ENCODE measurements at places on chromosomes 2 and 18. TPM values are rescaled to one million over a fixed set of nuclear protein-coding genes. Genes with fewer than 3 reads are reported as not detected.

DNA sequence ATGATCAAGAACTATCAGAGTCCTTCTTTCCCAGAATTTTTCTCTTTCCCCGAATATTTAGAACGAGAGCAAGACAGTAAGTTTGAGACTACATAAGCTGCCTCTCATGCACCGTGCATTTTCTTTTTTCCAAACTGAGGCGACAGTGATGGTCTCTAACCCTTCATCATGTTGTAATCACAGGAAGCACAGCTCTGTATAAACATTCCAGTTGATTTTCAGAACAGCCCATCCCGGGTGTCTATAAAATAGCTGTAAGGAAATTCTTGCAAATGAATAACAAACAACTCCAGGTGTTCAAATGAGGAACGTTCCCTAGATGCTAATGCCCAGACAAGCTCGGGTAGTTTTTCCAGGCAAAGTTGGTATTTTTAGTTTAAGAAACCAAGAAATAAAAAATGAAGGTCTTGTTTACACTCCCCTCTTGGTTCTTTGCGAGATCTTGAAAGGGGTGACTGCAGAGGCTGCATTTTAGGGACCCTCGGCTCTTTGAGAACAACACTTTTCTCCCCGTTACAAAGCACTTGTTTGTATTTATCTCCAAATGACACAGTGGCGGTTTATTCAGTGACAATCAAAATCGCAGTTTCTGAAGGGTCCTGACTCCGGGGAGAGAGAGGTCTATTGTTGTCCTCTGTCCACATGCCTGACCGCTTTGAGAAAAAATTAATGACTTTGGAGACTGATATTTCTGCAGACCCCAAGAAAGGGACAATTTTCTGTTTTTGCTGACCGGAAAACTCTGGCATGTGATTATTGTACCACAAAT lies 101.1 kb upstream of the NCK2 start:
- no peak for DNase-seq

Gene OTOS
- not detected for total RNA-seq

DNA sequence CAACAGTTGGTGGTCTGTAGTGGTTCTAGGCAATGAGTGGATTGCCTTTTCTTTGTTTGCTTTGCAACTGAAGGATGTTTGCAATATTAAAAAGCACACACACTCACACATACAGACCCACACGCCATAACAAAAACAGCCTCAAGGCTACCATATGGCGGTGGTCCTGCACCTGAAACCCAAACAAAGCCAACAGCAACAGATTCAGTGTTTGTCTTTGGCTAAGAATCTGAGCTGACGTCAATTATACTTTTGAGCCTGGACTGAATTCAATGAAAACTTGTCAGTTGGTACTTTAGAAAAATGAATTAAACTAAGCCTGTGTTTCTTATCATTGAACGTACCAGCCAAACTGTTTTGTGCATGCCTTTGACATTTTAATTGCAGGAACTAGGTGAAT lies 65.0 kb upstream of the NYAP2 start:
- DNase-seq, result no peak

DNA sequence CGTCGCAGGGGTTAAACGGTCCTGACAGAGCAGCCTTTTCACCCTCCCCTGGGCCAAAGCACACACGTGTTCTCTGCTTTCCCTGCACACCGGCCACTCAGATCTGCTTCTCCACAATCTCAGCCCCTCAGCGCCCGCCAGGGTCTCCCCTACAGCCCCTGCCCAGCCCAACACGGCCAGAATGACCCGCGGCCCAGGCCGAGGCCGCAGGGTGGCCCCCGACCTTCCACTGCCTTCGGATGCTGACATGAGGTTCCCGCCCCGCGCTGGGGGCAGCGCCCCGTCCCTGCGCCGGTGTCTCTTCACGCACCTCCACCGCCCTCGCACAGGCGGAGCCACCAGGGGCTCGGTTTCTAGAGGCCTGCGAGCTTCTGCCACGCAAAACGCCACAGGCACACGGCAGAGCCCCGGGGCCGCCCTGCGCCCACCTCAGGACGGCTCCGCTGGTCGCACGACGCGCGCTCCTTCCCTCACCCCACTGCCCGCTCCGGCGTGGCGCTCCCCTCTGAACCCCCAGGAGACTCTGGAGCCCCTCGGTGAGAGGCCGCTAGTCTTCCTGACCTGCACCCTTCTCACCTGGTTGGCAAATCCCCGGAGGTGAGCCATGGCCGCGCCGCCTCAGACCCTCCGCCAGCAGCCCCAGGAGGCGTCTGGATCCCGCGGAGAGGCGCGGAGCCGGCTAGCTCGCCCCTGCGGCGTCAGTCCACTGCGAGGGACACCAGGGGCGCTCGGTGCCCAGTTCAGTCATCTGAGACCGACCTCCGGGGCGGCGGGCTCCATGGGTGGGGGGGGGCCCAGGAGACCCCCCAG lies 749 bp downstream of the STK25 start:
- DNase-seq, result peak; percentile 28

DNA sequence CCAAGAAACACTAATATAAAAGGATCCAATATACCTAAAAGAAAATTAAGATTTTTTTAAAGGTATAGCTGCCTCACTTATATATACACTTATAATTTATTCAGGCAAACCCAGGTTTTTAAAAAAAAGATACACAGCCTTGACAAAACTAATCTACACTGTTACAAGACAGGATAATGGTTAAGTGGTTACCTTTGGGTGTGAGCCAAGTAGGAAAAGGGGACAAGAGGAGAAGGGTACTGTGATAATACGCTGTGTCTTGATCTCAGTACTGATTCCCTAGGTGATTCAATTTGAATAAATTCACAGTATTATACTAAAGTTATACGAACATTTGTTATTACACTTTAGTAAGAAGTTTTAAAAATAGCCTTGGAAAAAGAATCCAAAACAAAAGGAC lies 30.6 kb downstream of the KLHL41 start:
- DNase-seq, result no peak

DNA sequence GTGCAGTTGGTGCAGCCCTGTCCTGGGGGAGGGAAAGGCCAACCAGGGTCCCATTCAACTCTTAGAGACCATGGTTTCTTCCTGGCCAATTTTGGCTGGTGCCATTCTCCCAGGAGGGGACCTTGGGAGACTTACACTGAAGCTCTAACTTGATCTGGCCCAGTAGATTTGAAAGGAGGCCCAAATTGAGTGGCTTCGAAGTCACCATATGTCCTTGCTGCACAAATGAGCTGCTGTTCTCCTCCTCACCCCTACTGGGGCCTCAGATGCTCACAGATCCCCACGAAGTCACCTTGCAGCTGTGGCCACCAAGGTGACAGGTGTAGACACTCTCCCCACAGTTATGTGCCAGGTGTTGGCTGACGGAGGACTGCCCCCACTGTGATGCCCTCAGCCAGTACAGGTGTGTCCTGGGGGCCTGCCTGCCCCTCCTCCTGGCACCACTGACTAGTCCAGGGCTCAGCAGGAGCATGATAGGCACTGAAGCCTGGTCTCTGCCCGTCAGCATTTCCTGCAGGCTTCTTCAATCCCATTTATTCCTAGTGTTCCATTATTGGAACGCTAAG lies 4.7 kb upstream of the C2orf72 start:
- DNase-seq, result no peak

DNA sequence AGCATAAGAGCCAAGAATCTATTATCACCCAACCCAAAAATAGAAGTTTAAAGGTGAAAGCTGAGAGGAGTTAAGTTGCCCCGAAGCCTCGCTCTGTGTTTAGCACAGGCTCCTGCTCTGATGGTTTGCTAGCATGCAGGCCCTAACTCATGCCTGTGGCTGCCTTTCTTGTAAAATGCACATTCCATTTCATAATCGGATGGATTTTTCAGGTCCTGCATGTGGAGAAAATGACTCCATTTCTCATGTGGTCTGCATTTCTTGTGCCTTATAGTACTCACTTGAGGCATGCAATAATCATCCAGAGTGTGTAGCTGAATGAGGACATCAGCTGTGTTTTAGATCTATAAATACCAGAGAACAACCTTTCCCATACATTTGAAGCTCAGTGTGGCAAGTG lies 381.8 kb downstream of the CPS1 start:
- DNase-seq, result no peak

DNA sequence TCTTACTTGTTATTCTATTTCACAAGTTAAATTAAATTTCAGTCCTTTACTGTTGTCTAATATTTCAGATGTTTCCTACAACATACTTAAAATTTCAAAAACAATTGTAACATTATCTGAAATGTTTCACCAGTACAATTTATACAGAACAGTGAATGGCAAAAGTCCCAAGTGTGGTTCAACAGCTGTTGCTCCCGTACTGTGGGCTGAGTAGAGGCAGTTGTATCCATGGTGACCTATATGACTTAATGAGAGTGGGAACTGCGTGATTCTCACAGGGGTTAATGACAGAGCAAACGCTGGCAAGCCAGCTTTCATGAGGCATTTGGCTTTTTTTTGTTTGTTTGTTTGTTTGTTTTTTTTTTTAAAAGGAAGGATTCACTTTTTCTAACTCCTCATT lies 5.3 kb upstream of the PLCL1 start:
- no peak for DNase-seq

DNA sequence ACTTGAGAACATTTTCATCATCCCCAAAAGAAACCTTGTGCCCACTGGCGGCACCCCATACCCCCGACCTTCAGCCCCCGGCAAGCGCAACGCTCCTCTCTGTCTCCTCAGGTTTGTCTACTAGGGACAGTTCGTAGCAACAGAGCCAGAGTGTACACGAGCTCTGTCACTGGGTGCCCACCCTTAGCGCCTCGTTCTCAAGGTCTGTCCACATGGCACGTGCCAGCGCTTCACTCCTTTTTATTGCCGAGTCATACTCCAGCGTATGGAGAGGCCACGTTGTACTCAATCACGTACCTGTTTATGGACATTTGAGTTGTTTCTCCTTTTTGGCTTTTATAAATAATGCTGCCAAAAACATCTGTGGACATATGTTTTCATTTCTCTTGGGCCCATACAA lies 30.3 kb upstream of the GPC1 start:
- DNase-seq, result no peak

Measured in HFFc6 (cell line).